CD4-positive, alpha-beta T cell treated with Interleukin-12 subunit alpha and Interleukin-12 subunit beta, for 1 hour (primary cell): ENCODE measurements at places on chromosomes 4 and X.

- DNase-seq, result no peak
Observed at GRCh38 chrX:130106071-130106470, 4.2 kb downstream of the ELF4 start.

GRCh38 chr4:186058253-186058979 is 10.5 kb upstream of the TLR3 start:
- DNase-seq, result no peak

DNA sequence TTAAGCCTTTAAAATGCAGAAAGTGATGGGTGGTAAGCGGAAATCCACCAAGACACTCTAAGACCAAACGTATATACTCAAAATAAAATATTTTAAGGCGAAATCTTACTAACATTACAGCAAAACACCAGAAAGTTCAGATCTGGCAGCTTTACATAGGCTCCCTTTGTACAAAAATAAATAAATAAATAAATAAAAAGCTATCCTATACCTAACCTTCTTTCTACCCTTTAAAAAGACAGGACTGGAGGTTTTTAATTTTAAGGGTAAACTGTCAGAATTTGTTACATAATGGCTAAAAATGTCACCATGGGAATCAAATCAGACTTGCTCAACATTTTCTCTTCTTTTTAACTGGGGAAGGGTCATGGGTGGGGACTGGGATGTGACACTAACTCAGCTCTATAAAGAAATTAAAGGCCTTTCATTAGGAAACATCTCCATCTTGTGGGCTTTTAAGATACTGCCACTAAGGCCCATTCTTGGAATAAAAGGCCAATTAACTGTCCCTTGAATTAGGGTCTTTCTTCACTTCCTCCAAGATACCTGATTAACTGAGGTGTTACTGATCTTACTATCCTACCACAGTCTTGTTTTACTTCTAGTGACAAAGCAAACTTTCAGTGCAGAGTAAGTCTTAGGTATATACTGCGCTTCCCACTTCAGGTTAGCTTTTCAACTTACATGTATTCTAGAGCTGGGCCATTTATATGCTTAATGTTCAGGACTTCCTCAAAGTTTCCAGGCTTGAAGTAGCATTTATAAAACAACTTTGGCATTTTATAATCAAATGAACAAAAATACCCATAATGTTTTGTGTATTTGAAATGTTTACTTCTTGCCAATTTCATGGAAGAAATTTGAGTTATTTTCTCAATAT is 13.3 kb downstream of the HNRNPD start:
- DNase-seq, result peak; percentile 55

GRCh38 chr4:54229631-54230483 is 764 bp downstream of the PDGFRA start:
- no peak for DNase-seq

GRCh38 chr4:73433140-73433539 is 2.9 kb upstream of the AFP start:
- DNase-seq, result no peak

DNA sequence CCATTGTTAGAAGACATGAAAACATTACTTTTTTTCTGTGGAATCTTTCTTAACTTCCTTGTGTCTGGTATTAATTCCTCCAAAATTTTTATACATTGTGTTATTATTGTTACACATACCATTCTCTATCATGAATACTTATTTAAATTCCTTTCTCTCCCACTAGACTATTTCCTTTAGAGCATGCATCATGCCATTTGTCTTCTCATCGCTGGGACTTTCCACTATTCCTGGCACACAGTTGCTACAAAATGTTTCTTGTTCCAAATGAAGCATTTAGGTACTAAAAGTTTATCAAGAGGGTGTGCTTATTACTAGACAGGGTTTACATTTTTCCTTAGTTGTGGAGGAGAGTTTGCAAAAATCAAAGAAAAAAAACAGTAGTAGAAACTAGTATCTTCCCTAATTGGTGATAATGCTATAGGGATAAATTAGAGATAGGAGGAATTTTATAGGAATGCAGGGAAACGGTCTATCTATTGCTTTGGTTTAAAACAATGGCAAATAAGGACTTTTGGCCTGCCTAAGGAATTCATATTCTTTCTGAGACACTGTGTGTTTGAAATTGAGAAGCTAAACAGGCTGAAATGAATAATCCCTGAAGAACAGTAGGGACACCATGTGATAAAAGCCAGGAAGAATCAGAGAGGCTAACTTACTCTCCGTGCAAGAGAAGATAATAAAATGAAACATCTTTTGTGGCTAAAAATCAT is 187.5 kb upstream of the TBC1D9 start:
- no peak for DNase-seq

GRCh38 chr4:75653845-75654503 is 19.2 kb downstream of the G3BP2 start:
- DNase-seq, result no peak

DNA sequence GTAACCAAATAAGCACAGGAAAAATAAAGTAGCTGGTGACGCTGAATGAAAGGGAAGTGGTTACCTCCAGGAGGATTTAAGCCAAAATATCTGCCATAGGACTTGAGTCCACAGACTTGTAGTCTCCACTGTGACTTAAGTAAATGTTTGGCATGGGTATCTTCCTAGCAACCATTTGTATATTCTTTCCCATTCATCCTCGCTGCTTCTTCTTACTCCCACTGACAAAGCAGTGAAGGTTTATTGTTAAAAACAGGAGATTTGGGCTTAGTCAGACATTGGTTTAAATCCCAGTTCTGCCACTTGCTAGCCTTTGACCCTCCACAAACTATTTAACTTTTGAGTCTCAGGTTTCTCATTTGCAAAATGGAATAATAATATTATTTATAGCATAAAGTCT is 22.3 kb downstream of the COL4A6 start:
- no peak for DNase-seq

DNA sequence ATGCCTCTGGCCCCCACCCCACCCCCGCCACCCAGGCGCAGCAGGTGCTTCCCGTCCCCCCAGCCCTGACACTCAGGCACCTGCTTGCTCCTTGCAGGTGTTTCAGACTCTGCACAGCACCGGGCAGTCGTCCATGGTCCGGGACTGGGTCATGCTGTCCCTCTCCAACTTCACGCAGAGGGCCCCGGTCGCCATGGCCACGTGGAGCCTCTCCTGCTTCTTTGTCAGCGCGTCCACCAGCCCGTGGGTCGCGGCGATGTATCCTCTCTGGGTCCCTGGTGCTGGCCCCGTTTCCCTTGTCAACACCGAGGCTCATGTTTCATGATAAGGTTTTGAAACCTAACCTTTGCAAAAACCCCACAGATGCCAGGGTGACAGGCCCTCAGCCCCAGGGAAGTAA is 10.2 kb upstream of the MSANTD1 start:
- DNase-seq, result no peak

- DNase-seq, result no peak
Observed at GRCh38 chr4:147362938-147363337, 118.0 kb upstream of the EDNRA start.

DNA sequence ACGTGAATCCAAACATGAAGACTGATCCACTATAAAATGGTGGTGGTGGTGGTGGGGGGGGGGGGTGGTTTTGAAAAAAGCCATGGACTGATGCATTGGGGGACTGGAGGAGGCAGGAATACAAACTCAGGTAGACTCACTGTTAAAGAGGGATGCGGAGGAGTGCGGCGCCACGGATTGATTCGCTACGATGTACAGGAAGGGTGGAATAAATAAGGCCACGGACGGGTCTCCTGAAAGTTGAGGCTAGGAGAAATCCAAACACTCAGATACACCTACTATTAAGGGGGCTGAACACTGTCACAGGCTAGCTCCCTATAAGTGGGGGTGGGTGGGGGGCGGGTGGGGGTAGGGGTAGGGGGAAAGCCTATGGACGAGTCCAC is 591 bp downstream of the ELK1 start:
- no peak for DNase-seq

DNA sequence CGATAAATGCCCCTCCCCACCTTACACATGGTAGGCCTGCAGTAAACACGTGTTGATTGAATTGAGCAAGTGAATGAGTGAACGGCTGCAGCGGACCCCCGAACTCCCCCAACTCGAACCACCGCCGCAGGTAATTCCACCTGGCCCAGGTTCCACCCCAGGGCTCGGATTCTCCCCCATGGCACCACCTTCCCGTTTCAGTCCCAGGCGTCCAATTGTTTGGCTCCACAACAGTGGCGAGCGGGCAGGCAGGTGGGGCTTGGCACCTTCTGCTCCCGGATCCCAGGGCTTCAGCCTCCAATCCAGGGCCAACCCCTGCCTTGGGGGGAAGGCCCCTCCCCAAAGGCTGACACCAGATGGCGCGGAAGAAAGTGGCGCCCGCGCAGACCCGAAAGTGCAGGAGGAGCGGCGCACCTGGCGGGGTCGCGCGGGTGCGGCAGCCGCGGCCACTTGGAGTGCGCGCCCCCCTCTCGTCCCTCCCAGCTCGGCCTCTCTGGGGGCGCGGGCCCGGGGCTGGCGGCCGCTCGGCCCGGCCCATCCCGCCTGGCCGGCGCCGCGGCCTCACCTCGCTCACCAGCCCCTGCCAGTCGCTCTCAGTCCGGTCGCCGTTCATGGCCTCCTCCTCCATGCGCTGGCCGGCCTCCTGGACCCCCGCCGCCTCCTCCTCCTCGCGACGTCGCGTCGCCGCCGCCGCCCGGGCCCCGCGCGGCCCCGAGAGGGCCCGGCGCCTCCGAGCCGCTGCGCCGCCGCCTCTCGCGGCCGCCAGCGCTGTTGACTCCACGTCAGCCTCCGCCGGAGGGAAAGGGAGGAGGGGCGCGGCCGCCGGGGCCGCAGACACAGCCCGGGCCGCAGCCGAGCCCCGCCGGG is at the start of gene CCDC149:
CCDC149 (minus strand) TSS at position 791 of the 867 bp plus-strand sequence; CDS start at position 613, 178 bp downstream.
- no peak for DNase-seq

DNA sequence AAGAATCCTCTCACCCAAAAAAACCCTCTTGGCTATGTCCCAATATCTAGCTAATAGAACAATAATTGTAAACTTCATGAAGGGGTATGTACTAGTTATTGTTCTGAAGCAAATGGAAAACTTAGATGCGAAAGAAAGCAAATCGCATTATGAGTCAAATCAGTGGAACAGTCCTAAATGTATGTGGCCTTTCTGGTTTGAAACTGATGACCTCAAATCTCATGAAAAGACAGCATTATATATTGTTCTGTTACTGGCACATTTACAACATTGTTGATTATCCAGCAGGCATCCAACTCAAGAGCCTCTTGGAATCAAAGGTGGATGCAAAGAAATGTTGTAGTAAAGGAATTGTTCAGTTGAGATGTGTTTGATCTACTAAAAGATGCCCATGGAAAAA is 34.7 kb downstream of the CSN3 start:
- no peak for DNase-seq

DNA sequence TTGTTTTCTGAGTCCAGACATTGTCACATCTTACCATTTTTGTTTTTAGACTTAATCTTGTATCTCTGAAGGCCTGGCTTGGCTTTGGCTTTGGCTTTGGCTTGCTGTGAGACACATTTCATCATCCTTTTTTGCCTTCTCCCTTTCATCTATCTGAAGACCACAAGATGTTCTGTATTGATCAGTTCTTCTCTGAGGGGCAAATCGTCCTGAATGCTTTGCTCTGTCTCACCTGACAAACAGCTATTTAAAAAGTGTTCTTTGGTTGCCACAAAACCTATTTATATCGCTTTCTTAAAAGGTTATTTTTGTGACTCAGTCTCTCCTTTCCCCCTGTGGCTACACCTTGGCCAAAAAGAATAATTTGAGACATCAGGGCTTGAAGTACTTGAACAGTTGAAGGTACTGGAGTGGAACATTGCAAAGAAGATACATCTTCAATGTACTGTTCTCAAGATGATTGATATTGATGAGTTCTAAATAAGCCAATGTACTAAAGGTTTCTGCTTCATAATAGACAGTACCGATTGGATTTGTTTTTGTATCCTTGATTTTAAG is 80.7 kb downstream of the ALG13 start:
- DNase-seq, result no peak

DNA sequence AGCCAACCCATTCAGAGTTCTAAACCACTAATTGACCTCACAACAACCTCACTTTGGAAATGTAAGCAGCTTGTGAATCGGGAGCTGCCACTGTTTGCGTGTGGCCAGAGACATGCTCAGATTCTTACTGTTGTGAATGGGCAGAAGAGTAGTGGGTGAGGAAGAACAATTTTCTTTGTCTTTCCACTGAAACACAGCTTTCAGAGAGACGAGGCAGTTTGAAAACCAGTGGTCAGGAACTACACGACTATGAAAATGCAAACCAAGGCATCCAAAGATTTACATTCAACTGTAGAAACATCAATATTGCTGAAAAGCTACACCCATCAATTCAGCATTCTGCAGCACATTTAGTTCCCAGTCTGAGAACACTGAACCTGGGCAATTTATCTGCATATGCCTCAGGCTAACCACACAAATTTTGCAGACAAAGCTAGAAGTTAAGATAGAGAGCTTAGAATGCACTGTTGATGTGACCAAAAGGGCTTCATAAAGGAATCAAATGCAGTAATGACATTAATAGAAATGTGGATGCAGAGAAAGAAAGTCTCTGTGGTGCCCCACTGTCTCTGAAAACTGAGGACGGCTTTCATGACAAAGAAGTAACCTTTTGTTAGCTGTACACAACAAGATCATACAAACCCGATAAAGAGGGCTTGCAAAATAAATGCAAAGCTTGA is 134.3 kb downstream of the APBB2 start:
- DNase-seq, result no peak

DNA sequence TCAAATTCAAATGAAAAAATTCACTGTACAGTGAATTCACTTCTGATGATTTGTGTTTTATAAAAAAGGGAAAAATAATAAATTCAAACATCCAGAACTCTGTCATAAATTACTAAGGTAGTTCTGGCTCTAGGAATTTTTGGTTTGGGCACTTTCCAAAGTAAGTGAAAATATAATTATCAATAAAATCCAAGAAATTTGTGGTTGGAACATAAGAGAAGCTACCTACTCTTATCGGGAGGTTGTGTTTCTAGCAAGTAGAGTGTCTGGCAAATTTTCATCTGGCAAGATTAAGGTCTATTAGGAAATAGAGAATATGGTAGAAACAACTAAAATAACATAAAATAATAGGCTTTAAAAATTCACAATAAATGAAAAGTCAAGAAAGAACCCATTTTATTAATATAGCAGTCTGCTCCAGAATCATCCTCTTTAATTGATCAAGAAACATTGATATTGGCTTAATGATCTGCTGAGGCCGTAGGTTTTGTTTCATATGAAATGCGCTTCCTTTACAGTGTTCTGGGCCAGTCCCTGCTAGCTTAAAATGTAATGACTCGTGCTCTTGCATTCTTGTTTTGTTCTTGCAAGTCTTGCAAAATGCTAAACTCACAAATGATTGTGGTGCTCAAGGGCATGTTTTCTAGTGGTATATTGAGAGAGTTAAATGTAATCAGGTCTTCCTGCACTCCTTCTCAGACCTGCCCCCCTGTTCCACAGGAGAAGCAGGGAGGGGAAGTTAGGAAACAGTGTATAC is 331.4 kb downstream of the RAPGEF2 start:
- no peak for DNase-seq

GRCh38 chr4:95027905-95028618 is 270.3 kb downstream of the BMPR1B start:
- DNase-seq, result no peak

DNA sequence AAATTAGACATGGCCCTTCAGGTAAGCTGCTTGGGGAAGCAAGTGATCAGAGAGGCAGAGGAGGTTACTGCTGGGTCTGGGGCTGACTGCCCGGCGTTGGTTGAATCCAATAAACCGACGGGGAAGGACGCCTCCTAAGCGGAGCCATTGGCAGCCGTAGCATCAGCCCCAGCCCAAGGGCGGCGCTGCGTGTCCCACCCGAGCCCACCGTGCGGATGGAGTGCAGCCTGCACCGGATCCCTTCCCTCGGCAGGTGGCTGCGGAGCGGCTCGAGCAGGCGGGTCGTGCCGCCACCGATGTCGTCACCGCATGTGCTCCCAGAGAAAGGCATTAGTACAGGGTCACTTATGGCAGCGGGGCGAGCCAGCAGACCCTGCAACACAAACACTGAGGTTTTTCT is 82.1 kb downstream of the ALPK1 start:
- DNase-seq, result no peak
